ENCODE measurements at places on chromosomes 3 and 15.

DNA sequence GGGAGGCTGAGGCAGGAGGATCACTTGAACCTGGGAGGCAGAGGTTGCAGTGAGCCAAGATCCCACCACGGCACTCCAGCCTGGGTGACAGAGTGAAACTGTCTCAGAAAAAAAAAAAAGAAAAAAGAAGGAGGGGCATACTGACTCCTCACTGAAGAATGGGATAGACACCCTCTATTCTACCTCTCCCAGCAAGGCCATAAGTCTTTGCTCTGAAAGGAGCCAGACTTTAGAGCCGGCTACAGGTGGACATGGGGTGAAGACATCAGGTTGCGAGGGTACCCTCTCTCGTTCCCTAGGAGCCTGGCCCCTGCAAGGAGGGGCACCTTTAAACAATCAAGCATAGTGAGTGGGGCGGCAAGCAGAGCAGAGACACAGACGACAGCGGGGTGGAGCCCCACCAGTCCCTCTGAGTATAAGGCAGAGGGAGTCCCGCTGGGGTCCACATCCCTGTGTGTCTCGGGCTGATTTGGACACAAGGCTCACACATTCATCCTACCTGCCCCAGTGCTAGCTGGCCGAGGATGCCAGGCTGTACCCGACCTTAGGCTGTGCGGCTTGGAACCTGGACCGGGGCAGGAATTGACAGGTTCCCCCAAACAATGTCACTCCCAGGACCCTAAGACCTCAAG is 1.1 kb downstream of the GRAMD2A start:
- DNase-seq: peak; percentile 48

DNA sequence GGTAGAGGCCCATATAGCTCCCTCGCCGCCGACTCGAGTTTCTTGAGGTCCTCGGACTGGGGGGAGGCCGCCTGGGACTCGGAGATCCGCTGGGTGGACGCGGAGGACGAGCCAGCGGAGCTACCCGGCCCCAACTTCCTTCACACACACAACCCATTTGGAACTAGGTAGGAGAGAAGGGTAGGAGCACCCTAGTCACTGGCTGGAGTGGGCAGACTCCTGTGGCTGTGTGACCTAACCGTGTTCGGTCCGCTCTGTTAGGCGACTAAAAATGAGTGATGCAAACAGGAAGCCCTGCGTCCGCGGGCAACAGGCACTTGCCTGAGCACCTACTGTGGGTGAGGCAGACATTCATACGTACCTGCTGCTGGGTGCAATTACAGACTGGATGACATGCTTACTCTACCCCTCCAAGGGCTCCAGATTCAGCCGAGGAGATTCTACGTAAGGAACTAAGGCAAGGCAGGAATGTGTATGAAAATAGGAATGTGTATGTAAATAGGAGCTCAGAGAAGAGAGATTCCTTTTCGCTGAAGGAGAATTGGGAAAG is 4.6 kb upstream of the SIN3A start:
- peak; percentile 55 for DNase-seq

DNA sequence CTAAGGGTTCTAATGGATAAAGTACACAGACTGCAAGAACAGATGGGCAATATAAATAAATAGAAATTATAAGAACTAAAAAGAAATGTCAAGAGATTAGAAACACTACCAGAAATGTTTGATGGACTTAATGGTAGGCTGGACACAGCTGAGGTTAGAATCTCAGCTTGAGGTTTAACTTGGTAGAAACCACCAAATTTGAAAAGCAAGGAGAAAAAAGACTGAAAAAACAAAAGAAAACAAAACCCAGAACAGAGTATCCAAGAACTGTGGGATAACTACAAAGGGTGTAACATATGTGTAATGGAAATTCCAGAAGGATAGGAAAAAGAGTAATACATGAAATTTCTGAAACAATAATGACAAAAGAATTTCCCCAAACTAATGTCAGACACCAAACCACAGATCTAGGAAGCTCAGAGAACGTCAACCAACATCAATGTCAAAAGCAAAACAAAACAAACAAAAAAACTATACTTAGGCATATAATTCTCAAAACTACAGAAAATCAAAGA is 35.0 kb downstream of the RFX7 start:
- no peak for DNase-seq

DNA sequence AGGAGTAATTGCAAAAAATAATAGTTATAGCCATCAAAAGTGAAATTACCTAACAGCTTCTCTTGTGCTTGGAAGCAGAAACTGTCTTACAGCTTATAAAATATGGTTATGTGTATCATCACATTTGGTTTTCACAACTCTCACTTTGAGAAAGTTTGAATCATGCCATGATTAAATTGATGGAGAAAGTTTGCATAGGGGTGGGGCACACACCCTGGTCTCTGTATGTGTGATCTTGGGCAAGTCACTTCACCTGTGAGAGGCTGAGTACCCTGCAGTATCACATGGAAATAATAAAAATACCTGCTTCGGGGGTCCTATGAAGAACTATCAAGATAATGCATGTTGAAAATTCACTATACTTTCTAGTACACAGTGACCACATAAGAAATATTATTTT is 471.4 kb downstream of the RAP2B start:
- DNase-seq: no peak

DNA sequence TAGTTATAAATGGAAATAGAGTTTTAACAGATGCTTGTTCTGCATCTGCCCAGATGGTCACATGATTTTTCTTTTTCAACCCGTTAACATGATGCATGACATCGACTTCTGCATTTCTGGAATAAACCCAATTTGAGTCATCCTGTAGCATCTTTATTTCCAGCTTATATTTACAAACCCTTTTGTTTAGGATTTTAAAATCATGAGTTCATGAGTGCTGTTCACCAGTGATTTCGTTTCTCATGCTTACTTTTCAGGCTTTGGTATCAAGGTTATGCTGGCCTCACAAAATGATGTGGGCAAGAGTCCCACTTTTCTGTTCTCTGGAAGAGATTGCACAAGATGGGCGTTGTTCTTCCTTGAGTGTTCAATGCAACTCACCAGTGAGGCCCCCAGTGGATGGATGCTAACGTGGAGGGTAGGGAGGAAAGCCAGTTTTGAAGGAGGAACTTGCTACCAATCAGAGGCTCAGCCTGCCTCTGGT is 5.2 kb downstream of the HRH1 start:
- no peak for DNase-seq

DNA sequence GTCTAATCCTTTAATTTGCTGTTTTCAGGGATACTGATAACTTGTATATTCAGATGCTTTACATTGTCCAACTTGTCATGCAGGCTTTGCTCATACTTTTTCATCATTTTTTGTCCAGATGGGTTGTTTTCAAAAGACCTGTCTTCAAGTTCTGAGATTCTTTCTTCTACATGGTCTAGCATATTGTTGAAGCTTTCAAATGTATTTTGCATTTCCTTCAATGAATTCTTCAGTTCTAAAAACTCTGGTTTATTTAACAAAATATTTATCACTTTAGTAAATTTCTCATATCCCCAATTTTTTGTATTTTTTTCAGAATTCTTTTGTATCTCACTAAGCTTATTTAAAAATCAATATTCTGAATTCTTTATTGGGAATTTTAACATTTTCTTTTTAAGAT is 388.3 kb upstream of the IL12A start:
- DNase-seq: no peak

- DNase-seq: no peak
Measured at GRCh38 chr3:57910990-57911389, 97.2 kb upstream of the FLNB start.

DNA sequence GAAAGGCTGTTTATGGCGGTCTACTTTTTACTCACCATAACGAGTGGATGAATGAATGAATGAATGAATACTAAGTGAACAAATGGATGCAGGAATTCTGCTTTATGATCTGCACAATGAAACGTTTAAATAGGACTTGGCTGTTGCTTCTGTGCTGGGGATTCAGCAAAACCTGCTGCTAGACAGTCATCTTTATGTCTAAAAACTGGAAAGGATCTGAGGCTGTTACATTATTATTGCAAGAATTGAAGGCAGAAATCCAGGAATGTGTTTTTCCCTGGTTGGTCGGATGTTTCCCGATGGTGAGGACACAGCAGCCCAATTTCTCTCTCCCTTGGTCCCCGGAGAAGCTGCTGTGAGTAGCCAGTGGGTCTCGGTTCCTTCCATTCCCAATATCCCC is 94.2 kb downstream of the GABRG3 start:
- no peak for DNase-seq

DNA sequence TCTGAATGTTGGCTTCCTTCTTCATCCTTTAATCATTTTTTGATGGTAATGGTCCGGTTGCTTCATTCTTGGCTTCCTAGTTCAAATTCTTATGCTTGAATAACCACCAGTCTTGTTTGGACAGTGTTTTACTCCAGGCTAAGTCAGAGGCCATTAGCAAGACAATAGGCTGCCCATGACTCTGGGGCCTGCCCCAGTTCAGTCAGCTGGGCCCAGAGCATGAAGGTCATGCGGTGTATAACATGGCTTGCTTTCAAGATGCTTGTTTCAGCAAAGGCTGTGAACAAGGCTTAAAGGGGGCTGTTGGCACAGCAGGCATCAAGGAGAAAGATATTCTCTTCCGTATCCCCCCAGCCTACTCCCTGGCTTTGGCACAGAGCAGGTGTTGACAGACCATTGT is 13.7 kb downstream of the TM4SF18 start:
- DNase-seq: no peak

DNA sequence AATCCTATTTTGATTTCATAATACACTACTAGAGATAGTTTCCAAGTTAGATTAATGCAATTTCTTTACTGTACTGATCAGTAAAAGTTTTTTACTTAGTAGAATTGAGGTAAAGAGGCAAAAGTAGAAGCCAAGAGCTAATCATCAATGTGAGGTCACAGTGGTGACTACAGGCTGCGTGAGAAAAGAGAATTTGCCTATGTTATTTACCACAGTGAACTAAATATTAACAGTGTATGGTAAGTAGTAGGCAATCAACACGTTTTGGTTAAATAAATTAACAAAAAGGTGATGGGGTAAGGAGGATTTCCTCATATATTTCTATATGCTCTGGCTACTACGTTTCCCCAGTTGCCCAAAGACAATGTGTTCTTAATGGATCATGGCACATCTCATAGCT is 202.2 kb upstream of the CMC1 start:
- no peak for DNase-seq

- peak; percentile 77 for DNase-seq
Measured at GRCh38 chr3:8629151-8630021, 15.2 kb downstream of the SSUH2 start.

DNA sequence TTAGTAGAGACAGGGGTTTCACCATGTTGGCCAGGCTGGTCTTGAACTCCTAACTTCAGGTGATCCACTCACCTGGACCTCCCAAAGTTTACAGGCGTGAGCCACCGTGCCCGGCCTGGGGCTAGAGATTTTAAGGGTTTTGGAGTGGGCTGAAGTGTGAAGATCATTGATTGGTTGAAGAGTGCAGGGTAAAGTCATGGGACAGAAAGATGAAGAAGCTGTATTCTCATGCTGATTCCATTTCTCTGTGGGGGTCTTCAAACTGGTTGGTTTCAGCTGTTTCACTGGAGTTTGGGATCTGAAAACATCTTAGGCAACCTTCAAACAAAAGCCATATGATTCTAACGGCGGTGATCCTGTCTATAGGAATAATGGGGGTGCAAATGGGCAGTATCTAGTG is 52.1 kb downstream of the GATM start:
- no peak for DNase-seq

GRCh38 chr3:47645551-47645950 is 66.9 kb upstream of the CSPG5 start:
- DNase-seq: no peak

DNA sequence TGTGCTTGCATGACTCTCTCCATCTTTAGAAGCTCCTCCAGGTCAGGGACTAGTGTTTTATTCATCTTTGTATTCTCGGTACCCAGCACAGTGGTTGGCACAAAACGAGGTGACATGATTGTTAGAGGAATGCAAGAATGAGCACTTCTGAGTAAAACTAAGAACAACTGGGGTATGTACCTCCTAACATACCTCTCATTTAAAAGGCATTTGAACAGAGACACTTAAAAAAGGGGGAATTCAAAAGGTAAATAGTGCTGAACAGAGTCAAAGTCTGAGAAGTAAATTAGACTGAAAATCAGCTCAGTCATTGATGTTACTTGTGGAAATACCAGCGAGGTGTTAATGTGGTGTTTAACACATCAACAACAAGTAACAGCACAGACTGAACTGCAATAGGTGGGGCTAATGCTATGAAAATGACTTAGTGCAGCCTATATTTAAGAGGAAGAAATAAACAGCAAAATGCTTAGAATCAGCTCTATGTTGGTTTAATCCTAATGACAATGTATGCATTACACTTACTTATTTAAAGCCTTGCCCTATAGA is 102.4 kb downstream of the TMCO5A start:
- DNase-seq: no peak

- DNase-seq: no peak
Measured at GRCh38 chr15:50971115-50971514, 62.6 kb downstream of the AP4E1 start.

- no peak for DNase-seq
Measured at GRCh38 chr3:112020674-112021085, 13.9 kb upstream of the TMPRSS7 start.

DNA sequence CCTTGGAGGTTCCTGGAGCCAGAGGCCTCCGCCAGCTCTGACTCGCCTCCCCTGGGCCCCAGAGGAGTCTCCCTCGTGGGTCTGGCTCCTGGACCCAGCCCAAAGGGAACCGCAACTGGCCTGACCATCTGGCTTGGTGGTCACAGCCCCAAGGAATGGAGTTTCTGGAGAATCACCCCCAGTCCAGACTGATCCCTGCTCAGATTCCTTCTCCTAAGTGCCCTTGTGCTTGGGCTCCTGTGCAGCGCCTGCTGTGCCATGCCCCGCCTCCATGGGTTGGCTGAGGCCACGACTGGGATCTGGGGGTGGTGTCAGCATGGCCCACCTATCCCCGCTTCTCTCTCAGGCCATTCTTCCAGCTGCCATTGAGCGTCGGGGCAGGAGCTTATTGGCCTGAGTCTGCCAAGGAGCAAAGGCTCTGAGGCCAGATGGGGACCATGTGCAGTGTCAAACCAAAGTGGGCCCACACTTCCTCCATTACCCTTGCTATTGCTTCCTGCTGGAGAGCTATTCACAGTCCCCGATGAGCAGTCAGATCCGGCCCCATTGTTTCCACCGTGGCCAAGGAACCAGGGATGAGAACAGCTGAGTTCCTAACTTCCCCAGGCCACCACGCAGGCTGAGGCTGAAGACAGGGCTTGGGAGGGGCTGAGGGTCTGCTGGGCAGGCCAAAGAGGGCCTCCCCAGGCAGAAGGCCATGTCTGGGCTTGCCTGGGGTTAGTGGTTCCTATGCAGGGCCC is 19.0 kb downstream of the CSPG4 start:
- peak; percentile 20 for DNase-seq

DNA sequence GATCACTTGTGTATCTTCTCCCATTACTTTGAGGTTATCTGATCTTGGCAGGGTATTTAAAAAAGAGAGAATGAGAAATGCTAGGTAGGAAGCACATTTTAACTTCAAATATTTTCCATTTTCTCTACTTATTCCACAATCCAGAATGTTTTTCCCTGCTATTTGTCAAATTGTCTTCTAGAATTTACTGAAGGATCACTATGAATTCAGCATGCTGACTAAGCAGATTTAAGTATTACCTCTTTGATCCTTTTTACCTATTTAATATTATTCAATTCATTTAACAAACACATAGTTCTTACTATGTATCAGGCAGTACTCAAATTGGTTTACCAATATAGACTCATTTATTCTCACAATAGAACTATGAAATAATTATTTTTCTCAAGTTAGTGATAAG is 463.4 kb upstream of the ARL6 start:
- no peak for DNase-seq

GRCh38 chr3:14225421-14225820 is 46.8 kb downstream of the LSM3 start:
- DNase-seq: no peak

All from GM20000 (cell line).